NCI-H2029 (cell line): ENCODE measurements at places on chromosomes 4 and X.

DNA sequence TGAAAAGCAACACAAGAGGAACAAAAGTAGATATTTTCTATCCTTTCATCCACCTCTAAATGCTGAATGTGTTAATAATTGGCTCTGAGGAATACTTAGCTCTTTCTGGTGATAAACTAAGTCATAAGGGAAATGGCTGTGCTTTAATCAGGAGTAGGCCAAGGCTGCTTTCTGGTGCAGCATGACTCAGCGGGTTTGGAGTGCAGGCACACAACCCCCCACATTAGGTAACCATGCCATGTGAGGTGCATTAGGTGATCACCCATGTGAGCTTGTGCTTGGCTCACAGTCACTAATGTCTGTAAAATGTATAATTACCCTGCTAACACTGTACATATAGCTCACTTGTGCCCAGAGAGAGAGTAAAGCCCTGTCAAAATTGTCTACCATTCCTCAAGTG is 57.2 kb downstream of the USP38 start:
- no peak for DNase-seq

DNA sequence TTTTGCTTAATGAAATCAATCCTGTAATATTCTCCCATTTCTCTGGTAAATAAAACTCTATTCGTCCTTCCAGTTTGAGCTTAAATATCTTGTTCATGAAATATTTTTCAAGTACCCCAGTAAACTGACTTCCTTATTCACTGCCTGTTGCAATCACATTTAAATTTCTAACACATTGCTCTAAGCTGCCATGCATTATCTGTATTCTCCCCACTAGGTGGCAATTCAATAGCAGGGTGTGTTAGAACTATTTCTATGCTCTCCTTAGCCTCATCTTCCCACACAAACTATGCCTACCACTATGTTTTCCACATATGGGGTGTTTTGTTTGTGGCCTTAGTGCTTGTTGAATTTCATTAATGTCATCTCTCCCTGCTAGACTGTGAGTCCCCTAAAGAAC is 377.1 kb upstream of the HS3ST1 start:
- DNase-seq: no peak

DNA sequence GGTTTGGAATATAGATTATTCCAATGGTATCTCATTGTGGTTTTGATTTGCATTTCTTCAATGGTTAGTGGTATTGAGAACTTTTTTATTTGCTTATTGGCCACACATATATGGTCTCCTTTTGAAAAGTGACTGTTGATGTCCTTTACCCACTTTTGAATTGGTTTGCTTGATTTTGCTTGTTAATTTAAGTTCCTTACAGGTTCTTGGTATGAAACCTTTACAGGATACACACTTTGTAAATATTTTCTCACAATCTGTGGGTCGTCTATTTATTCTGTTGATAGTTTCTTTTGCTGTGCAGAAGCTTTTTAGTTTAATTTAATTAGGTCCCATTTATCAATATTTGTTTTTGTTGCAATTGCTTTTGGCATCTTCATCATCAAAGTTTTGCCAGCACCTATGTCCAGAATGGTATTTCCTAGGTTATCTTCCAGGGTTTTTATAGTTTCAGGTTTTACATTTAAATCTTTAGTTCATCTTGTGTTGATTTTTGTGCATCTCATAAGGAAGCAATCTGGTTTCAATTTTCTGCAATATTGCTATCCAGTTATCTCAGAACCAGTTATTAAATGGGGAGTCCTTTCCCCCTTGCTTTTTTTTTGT is 475.7 kb upstream of the PABPC4L start:
- DNase-seq: no peak

GRCh38 chr4:76550966-76551780 is 116.1 kb downstream of the SHROOM3 start:
- no peak for DNase-seq

DNA sequence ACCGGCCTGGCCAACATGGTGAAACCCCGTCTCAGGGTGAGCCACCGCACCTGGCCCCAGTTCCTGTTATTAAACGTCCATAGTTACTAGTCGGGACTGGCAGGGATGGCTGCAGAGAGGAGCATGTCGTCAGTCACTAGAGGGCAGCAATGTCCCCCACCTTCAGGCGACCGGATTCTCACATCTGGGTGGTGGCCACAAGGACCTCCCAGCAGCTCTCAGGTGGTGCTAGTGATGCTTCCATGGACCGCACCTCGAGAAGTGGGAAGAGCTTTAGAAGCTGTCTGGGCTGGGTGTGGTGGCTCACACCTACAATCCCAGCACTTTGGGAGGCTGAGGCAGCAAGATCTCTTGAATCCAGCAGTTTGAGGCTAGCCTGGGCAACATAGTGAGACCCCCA is 13.3 kb upstream of the IL3RA start:
- no peak for DNase-seq

DNA sequence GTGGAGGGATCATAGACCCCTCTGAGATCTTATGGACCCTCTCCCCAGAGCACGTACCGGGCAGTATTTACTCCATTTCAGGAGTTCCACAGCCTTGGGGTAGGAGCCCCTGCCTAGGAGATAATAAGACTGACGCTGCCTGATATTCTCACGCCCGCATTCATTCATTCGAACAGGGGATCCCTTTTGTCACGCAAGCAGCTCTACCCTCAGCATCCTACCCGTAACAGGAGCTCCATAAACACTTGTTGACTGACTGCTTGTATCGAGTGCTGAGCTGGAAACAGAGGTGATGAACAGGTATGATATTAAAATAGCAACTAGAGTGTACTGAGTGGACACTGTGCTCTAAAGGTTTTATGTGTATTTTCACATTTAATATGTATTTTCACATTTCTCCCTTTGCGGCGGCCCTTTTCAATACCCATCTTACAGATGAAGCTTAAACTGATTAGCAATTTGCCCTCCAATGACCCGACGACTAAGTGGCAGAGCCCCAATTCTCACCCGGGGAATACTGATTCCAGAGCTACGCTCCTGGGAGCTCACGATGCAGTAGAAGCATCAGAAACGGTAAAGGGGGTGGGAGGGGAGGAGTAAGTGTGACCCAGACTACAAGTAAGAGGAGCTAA is 888 bp downstream of the RAB28 start:
- DNase-seq: no peak

DNA sequence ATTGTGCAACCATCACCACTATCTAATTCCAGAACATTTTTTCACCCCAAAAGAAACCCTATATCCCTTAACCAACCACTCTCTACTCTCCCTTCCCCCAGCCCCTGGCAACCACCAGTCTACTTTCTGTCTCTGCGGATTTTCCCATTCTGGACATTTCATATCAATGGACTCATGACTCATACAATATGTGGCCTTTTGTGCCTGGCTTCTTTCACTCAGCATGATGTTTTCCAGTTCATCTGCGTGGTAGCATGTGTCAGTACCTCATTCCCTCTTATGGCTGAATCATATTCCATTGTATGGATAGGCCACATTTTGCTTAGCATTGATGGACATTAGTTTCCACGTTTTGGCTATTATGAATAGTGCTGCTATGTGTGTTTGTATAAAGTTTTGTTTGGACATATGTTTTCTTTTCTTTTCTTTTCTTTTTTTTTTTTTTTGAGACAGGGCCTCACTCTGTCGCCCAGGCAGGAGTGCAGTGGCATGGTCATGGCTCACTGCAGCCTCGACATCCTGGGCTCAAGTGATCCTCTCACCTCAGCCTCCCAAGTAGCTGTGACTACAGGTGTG is 335.4 kb downstream of the BCOR start:
- DNase-seq: no peak

- no peak for DNase-seq
Observed at GRCh38 chr4:27357283-27357682, 496.6 kb downstream of the STIM2 start.

DNA sequence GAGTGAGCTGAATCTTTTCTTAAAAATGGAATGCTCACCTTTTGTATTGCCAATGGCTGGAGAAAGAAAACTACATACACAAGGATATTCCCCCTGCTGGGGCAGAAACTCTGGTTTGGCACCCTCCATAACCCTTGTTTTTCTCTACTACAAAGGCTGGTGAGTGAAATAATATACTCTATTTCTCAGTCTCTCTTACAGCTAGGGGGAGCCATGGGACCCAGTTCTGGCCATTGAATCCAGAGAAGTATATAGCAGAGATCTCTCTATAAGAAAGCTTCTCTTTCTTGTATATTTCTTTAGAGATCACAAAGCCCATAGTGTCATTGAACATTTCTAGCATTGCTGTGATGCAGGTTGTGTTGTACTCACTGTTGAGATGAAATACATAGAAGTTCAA is 49.8 kb downstream of the SMPX start:
- DNase-seq: no peak

GRCh38 chr4:40843696-40844095 is 93.9 kb downstream of the NSUN7 start:
- DNase-seq: no peak

DNA sequence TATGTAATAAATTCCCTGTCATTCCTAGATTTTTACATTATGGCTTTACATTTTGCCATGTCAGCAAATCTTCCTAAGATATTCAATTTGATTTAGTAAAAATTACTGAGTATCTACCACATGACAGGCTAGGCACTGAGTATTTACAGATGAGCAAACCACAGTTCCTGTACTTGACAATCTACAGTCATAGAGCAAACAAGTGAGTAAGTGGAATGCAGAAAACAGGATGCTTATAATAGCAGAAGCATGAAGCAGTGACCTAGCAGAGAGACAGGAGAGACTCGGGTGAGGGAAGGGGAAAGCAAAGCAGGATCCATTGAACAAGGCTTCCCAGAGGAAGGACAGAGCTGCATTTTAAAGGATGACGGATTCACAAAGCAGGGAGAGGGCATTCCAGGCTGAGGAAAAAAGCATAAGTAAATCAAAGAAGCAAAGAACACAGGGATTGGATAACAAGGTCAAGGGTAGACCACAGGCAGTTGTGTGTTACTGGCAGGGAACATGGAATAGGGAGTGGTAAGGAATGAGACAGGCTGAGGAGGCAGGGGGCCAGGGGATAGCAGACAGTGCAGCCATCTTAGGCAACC is 124.7 kb upstream of the C1QTNF7 start:
- no peak for DNase-seq

- no peak for DNase-seq
Observed at GRCh38 chr4:184728858-184729257, 5.0 kb downstream of the CENPU start.

DNA sequence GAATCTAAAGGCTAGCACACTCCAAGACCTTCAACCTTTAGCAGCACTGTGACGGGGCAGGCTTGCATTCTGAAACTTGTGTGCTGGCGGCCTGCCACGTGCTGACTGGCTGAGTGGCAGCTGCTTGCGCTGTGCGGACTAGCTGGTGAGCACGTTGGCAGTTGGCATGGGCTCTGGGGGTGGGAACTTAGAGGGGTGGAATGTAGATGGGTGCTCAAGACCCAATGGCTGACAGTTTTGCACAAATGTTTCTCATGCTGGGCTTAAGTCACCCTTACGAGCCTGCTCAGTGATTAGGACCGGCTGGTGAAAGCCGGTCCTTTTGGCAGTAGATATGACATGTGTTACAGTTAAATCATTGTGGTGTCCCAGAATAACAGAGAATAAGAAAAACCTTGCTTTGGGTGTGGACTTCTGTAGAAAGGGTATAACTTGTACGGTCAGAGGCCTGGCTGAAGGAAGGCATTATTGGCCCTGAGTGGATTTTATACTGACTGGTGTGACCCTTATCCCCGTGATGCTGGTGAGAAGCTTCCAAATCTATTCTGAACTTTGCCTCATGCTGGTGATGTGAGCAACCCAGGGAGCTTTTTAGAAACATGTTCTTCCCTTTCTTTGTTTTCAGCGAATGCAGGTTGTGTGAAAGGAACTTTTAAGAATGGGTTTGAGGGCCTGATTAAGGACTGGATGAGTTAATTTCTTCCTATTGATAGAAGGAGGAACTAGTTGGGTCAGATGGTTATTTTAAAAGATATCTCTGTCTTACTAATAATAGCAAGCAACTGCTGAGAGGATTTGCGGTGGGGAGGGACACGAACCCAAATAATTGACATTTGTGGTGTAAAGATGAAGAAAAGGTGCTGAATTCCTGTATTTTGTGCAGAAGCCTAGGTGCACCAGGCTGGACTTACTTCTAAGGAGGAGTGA is 107.4 kb upstream of the SLC4A4 start:
- no peak for DNase-seq

- DNase-seq: no peak
Observed at GRCh38 chr4:182554736-182555135, 311.5 kb downstream of the TENM3 start.

GRCh38 chrX:46547857-46548256 is 2.6 kb upstream of the ZNF674 start:
- no peak for DNase-seq

DNA sequence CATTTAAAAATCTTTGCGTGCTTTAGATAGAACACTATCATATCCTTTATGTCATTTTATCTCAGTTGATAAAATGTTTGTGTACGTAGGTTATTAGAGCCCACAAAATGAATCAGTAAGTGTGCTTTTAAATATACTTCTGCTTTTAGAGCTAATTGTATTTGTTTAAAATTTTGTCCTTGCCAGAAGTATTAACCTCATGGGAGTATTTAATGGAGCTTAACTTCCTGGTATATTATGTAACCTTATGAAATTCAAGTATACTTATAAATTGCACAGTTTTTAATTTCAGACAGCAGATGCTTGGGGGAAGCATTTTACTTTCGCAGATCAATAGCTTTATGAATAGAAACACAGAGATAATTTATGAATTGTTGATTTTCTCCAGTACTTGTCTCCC is 90.2 kb downstream of the DIPK2B start:
- peak; percentile 3 for DNase-seq

- peak; percentile 21 for DNase-seq
Observed at GRCh38 chrX:103629318-103630170, 769 bp downstream of the TCEAL1 start.

- DNase-seq: no peak
Observed at GRCh38 chr4:69832326-69833030, 27.5 kb downstream of the SULT1E1 start.

DNA sequence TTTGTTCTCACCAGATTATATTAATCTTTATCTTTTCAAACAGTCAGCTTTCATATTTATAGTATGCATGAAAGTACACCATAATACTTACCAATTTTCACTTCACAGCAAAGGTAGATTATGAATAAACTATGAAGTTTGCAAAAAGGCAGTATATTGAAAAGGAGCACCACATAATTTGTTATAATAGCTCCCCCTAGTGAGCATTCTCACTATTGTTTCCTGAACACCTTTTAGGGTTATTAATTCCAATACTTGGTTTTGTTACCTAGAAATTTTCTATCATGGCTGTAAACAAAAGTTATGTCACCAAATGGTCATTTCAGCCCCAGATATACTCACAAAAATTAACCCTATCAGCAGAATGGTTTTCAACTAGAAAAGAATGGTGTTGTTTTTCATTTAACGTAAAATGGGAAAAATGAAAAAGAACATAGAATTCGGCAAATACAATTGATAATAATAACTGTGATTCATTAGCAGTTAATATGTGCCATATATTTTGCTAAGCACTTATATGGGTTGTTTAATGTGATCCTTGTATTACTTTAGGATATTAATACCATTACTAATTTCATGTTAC is 30.2 kb upstream of the NKX6-1 start:
- peak; percentile 22 for DNase-seq

- DNase-seq: no peak
Observed at GRCh38 chr4:147791865-147792264, 60.0 kb downstream of the ARHGAP10 start.

- DNase-seq: no peak
Observed at GRCh38 chrX:1397001-1397400, 5.1 kb upstream of the SLC25A6 start.
